ENCODE measurements at places on chromosomes 5 and 9. TPM values are rescaled to one million over a fixed set of nuclear protein-coding genes. Genes with fewer than 3 reads are reported as not detected.

GRCh38 chr5:14153932-14154731, 11.0 kb downstream of the TRIO start:
- peak; percentile 45 for DNase-seq

DNA sequence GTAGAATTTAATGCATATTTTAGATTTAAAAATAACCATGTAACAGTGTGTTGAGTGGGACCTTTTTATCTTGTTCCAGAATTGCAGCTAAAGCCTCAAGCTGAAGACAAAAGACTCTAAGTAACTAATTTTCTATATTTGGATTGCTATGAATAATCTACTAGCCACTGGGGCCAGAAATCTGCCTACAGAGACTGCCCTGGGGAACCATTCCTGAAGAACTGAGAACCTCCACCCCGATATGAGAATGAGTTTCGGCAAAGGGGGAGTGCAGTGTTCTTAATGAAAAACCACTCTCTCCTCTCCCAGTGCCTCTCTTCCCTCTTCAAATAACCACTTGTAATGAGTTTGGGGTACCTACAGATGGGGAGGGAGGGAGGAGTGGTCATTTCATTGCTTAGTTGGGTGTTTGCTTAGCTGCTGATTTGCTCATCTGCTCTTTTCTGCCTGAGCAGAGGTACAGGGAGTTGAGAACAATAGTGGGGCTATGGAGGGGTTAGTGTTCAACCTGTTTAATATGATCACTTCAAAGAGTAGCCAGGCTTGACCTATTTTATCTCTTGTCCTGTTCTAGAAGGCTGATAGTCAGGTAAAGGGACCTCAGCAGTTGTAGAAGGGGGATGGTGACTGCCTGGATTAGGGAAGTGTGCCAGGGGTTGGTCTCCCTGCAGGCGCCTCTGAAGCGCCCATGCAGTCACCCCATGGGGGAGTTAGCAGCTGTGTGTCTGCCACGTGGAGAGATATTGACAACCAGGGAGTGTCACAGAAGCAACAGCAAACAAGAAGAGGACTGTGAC, 47.7 kb downstream of the ATG10 start:
- DNase-seq, result no peak

- no peak for DNase-seq
Observed at GRCh38 chr5:95725937-95726810, 5.0 kb upstream of the RHOBTB3 start.

GRCh38 chr5:5483880-5484598, 61.6 kb downstream of the ICE1 start:
- no peak for DNase-seq

GRCh38 chr5:175354964-175355363, 89.0 kb downstream of the DRD1 start:
- no peak for DNase-seq

GRCh38 chr5:127856292-127856691, 153.1 kb downstream of the CCDC192 start:
- no peak for DNase-seq

GRCh38 chr5:167923396-167923795, 368.0 kb upstream of the WWC1 start:
- DNase-seq, result no peak

DNA sequence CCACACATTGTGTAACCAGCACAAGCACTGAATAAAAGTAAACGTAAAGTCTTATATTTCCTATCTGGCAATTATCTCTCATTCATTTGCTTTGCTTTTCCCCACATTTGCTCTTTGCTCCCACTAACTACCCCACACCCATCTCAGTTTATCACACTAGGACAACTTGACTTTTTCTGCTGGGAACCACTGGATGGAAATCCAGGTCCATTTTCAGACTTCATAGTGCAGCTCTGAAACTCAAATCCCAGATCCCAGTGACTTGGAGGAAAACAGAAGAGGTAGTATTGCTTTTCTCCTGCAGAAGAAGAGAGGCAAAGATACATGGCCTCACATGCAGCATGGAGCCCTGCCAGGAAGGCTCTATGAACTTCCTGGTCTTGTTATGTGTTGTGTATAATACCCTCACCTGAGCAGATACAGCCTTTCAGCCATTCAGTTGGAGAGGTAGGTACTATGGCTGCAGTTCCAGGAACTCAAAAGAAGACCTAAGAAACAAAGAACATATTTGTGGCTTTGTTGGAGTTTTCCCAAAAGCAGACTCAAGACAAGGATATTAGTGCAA, 90.0 kb upstream of the NIPBL start:
- no peak for DNase-seq

GRCh38 chr5:32360906-32361305, 48.2 kb upstream of the MTMR12 start:
- DNase-seq, result no peak

GRCh38 chr5:135942202-135942771, 12.5 kb downstream of the LECT2 start:
- DNase-seq, result no peak

DNA sequence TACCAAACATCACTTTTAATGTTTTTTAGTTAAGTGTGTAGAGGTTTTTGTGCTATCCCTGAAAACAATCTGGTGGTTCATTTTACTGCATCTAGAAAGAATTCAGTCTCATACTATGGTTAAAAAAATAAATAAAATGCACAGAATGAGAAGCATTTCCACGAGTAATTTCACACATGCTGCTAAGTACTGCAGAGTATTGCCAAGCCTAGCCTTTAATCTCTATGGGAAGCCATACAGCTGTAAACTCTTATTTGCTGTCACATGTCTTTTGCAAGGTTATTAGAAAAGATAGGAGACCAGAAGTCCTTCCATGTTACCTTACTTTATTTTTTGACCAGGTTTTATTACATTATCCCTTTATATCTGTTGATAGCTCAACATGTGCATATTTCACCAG, 37.6 kb upstream of the MAN2A1 start:
- DNase-seq, result no peak

DNA sequence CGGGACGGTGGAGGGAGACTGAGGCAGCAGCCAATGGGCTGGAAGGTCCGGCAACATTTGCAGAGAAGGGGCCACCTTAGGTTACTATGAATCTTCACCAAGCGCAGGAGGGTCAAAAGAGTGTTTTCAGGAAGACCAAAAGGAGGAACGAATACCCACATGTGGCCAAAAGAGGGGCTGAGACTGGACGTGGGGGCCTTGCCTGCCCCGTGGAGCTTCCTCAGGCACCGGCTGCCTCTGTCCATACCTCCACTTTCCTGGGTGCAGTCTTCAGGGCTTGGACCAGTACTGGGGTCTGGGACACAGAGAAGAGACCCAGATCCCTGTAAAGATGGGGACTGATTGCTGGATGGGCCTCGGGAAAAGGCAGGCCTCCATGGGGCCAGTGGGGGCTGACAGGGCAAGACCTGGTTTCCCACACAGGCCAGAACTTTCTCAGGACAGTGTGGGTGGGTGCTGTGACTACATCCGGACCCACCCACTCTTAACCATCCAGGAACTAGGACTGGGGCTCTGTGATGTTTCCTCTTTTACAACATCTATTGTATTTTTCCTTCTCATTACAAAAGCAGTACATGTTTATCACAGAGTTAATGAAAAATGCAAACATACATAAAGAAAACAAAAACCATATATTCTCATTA, 294.7 kb downstream of the ZSWIM6 start:
- no peak for DNase-seq

DNA sequence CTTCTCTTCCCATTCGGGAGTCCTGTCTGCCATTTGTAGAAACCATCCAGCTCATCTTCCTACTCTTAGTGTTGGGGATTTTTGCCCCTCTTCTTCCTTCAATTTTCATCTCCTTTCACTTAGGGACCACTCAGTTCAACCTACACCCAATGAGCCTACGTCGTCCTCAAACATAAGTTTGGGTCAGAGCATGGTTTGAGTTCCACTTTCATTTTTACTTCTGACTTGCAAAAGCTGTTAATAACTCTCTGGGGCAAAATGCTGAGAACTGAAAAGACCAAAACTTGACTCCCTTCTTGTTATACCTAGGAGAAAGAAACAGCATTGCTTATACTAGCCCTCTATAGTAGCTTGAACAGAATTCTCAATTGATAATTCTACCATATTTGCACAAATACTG, 381.5 kb upstream of the MPDZ start:
- no peak for DNase-seq

- DNase-seq, result no peak
Observed at GRCh38 chr5:142091012-142091411, 17.6 kb upstream of the NDFIP1 start.

Gene SCAI
- total RNA-seq, result 6.4 TPM

Gene PJA2
- total RNA-seq, result 81.0 TPM

Gene RASGEF1C
- not detected for total RNA-seq

Gene SMC2
- 24.0 TPM for total RNA-seq

Gene PCDHAC1
- total RNA-seq, result 3.7 TPM
